ENCODE measurements at places on chromosomes 2 and 18.

GRCh38 chr2:74585406-74586185 lies 31.1 kb downstream of the DOK1 start:
- DNase-seq: no peak

DNA sequence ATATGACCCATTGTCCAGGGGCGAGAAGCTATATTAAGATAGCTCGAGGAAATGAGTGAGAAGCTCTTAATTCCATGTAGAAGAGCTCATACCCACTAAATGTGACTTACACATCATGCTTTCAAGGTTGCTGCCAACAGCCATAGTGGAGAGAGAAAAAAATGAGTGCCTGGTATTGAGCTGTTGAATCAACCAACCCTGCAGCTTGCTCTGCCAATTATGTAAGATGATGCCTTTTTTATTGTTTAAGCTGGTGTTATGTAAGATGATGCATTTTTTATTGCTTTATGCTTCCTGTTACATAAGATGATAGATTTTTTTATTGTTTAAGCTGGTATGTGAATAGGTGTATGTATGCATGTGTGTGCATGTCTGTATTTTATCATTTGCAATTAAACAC lies 228.2 kb downstream of the CCDC178 start:
- DNase-seq: no peak

DNA sequence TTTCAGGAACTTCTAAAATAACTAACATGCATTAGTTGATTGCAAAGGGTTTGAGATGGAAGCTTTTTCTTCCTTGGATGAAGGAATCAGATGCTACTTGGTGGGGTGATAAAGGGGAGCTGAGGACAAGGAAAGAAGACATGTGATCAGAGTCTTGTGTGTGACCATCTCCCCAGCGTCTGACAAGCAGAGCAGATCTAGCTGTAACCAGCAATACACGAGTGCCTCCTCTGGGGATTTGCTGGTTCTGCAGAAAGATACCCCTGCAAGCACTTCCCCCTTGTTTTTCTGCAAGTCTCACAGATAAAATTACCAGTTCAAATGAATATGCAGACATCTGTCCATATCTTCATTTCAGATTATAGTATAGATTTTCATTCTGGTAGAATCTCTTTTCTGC lies 2.7 kb downstream of the CDH7 start:
- DNase-seq: no peak

DNA sequence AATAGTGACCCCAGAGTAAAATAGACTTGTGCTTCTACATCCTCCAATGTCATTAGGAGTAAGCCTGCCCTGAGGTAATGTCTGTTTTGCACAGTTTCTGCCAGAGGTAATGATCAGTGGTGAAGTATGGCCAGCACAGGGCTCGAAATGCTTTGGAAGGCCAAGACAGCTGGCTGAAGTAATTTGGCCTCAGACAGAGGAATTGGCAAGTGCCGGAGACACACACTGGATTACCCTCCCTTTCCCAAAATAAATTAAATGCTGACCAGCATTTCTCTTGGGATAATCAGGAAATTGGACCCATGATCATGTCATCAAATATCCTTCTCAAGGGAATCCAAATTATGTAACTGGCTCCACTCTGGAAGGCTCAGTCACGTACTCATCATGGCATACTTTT lies 379.0 kb upstream of the CHST9 start:
- DNase-seq: no peak

DNA sequence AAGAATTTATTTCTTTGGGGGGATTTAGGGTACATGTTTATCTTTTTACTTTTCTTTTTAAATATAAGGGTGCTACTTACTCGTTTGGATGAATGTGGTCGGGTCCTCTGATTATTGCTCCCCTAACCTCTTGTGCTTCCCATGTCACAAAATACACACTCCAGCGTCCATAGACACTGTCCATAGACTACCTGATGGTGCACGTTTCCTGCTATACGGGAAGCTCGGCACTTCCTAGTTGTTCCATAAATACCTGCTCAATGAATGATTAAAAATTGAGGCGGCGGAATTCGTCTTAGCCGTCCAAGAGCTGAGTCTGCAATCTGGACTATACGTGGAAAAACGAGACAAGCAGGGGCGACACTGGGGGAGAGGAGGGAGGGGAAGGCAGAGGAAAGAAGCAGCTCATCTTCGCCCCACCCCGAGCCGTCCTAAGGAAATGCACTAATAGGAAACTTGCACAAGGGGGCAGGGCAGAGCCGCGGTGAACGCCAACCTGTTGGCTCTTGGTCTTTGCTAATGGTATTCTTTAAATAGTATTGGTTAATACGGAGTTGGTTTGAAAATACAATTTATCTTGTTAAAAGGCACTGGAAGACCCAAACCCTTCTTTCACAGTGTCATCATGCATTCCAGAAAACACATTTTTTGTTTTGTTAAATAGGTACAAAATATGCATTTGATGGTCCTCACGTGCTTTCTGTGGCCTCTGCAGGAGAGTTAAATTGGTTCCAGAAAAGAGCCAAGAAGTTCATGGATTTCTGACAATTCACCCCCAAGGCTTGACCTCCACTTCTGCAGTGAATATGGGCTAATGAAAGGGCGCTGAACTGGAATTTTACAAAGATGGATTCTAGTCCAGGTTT lies 73.0 kb upstream of the KCTD1 start:
- no peak for DNase-seq

DNA sequence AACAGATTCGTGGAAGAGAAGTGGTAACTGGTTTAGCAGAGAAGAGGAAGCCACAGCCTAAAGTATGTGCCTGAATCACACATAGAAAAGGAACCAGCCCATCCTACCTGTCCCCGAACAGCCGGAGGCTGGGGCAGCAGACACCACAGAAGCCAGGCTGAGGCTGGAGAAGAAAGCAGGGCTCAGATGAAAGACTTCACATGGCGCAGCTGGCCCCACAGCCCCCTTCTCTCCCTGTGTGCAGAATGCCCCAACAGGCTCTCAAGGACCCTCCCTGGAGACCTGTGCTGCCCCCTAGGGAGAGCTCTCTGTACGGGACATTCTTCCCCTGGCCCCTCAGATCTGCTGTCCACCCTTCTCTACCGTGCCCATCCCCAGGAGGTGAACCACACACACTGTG lies 83.5 kb upstream of the RAB12 start:
- DNase-seq: no peak

GRCh38 chr2:139790136-139790535 lies 1009.9 kb upstream of the NXPH2 start:
- DNase-seq: no peak

GRCh38 chr18:5103693-5104092 lies 93.4 kb downstream of the AKAIN1 start:
- no peak for DNase-seq

DNA sequence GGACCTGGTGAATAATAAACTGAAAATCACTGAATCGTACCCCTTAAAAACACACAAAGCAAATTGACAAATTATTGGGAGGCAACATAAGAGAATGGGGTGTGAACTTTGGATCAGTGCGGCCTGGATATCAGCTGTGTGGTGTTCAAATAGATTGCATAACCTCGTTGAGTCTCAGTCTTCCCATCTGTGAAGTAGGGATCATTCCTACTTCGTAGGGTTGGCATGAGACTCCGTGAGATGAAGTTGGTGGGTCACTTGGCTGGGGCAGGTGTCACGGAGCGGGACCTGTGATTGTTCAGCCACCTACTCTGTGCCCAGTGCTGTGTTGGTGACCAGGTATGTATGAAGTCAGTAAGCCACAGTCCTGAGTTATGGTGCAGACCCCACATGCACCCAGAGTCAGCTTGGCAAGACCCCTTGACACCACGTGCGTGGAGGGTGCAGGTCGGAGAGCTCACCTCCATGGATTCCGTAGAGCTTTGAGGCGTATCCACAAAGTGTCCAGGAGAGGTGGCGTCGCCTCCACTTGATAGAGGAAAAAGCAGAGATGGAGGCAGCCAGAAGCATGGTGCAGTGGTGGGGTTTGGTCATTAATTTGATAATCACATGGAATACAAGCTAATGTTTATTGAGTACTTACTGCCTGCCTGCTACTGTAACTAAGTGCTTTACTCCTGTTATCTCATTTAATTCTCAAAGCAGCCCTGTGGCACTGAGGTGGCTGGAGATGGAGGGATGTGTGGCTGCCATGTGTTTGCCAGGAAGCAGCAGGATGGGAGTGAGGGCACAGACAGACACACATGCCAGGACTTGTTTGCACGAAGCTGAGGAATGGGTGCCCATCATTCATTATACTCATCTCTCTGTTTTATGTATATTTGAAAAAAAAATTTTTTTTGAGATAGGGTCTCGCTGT lies 35.8 kb downstream of the HPCAL1 start:
- no peak for DNase-seq

DNA sequence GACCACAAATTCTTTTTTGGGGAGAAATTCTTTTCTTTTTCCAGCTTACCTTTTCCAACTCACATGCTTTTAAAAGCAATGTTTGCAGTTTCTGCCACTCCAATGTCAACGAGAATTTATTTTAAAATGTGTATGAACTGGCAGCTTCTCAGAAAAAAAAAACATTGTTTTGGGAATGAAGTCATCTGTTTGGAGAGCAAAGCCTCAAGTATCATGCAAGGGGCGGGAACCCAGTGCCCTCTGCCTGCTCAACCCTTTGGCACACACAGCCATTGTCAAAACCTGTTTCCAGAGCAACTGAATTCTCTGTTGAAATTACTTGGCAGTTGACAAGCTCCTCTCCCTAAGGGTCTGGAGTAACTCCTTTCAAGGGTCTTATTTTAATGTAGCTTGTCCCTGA lies 128.5 kb downstream of the QPCT start:
- DNase-seq: no peak

GRCh38 chr2:50143822-50144575 lies 887.9 kb downstream of the NRXN1 start:
- no peak for DNase-seq

GRCh38 chr18:79851950-79852349 lies 54.2 kb downstream of the KCNG2 start:
- DNase-seq: no peak
